Naive thymus-derived CD4-positive, alpha-beta T cell (primary cell): ENCODE measurements at places on chromosomes 4 and X.
A peak's percentile ranks its signal among the peaks of the same experiment; 100 is the strongest.

- no peak overlapping the region for H3K4me3 ChIP-seq
- no peak overlapping the region for H3K27ac ChIP-seq
- no peaks in the 10 kb centered on the region for H3K36me3 ChIP-seq
- H3K4me1 ChIP-seq = peaks cover 52% of the 10 kb centered on the region
These were observed 172.9 kb downstream of the PTTG2 start for GRCh38 chr4:38132843-38133662.

- no peaks in the 10 kb centered on the region for H3K27me3 ChIP-seq
- H3K4me3 ChIP-seq = peak overlapping the region; percentile 20
- no peak overlapping the region for H3K27ac ChIP-seq
- DNase-seq = peak; percentile 62
- H3K4me1 ChIP-seq = no peaks in the 10 kb centered on the region
These were observed 68.3 kb upstream of the DDX3X start for GRCh38 chrX:41265615-41266014.

DNA sequence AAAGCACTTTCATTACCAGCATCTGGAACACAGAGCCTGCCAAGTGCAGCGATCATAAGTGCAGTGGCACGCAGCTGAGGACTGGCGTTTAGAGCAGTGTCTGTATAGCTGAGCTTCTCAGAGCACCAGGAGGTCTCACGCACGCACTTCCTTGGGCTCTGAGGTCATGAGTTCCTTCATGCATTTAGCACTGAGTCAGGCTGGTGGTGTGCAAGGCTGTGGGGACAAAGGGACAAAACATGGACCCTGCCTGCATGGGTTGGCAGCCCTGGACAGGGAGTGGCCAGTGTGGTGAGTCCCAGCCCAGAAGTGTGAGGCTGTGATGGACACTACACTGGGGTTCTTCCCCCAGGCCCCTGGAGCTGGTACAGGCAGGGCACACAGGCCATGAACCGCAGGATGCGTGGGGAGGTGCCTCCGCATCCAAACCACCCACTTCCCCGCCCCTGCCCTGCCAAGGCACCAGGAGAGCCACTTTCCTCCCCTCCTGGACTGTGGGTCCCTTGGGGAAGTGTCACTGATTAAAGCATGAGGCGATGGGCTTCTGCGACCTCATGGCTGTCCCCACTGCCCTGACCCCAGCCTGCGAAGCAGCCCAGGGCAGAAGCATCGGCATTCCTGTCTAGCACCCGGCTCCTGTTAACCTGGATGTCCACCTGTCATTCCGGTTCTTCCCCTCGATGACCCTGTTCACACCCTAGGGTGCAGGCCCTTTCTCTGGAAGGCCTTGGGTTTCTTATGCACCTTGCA is 37.2 kb upstream of the GPR78 start:
- H3K27ac ChIP-seq = no peak overlapping the region
- H3K27me3 ChIP-seq = no peaks in the 10 kb centered on the region
- H3K4me1 ChIP-seq = no peaks in the 10 kb centered on the region
- no peak overlapping the region for H3K4me3 ChIP-seq
- DNase-seq = no peak

DNA sequence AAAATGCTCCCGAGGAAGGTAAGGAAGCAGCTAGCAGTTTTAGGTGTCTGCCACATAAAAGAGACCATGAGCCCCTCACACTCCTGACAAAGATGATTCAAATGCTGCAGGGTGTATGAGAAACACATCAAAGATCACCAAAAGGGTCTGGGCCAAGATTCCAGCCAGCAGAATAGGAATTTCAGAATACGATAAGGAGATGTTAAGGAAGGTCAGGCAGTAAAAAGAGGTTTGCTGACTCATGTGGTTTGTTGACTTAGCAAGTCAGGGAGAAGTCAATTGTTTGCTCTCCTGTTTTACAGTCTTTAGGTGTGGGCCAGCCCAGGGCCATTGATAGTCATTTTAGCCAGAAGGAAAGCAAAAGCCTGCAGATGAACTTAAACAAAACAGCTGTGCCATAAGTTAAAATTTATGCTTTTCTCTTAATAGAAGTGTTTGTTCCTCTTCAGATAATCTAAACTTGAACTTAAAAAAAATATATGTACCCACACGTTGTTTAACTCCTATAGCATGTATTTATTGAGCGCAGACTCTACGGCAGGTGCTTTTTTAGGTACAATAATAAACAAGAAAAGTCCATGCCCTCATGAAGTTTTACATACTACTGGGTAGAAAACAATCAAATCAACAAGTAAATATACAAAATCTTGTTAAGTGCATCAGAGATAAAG is 115.6 kb downstream of the CAMK2D start:
- no peak overlapping the region for H3K27ac ChIP-seq
- no peak overlapping the region for H3K4me3 ChIP-seq
- no peaks in the 10 kb centered on the region for H3K4me1 ChIP-seq
- H3K27me3 ChIP-seq = no peaks in the 10 kb centered on the region
- DNase-seq = no peak

- H3K27me3 ChIP-seq = no peaks in the 10 kb centered on the region
- no peak overlapping the region for H3K27ac ChIP-seq
- no peaks in the 10 kb centered on the region for H3K36me3 ChIP-seq
- no peak for DNase-seq
These were observed 298.8 kb downstream of the GBA3 start for GRCh38 chr4:22991576-22991975.

GRCh38 chr4:102580463-102580842 is 79.3 kb downstream of the NFKB1 start:
- no peaks in the 10 kb centered on the region for H3K27me3 ChIP-seq

- no peaks in the 10 kb centered on the region for H3K36me3 ChIP-seq
- H3K4me3 ChIP-seq = no peak overlapping the region
- H3K27me3 ChIP-seq = no peaks in the 10 kb centered on the region
- H3K4me1 ChIP-seq = no peaks in the 10 kb centered on the region
- no peak overlapping the region for H3K27ac ChIP-seq
These were observed 531.8 kb upstream of the GALNTL6 start for GRCh38 chr4:171281359-171281758.

DNA sequence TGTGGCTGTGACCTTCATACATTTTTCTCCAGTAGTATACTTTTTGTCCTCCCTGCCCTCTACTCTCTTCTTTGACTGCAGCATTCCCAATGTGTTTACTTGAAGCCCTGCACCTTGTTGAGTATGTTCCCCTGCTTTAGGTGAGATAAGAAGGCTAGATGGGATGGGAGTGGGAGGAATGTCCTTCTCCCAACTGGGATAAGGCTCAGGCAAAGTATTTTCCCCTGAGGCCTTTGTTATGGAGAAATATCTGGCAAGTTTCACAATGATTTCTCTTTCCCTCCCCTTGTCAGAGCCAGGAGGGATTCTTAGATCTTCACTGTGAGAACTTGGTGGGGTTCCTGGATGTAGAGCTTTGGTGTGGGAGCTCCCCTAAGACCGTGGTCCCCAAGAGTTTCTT is 131.8 kb downstream of the CLCN5 start:
- no peaks in the 10 kb centered on the region for H3K4me1 ChIP-seq
- no peak overlapping the region for H3K27ac ChIP-seq
- H3K36me3 ChIP-seq = no peaks in the 10 kb centered on the region
- H3K27me3 ChIP-seq = no peaks in the 10 kb centered on the region
- H3K4me3 ChIP-seq = no peak overlapping the region

GRCh38 chr4:148286012-148286411 is 156.2 kb downstream of the NR3C2 start:
- no peak overlapping the region for H3K4me3 ChIP-seq
- no peaks in the 10 kb centered on the region for H3K4me1 ChIP-seq

- no peak for DNase-seq
- no peaks in the 10 kb centered on the region for H3K4me1 ChIP-seq
- no peak overlapping the region for H3K27ac ChIP-seq
- H3K4me3 ChIP-seq = no peak overlapping the region
- no peaks in the 10 kb centered on the region for H3K36me3 ChIP-seq
- no peaks in the 10 kb centered on the region for H3K27me3 ChIP-seq
These were observed 10.0 kb downstream of the TMEM164 start for GRCh38 chrX:110012818-110013485.

GRCh38 chr4:120680647-120681228 is 241.8 kb downstream of the PRDM5 start:
- H3K4me1 ChIP-seq = no peaks in the 10 kb centered on the region
- H3K27me3 ChIP-seq = no peaks in the 10 kb centered on the region
- no peak overlapping the region for H3K4me3 ChIP-seq
- DNase-seq = no peak
- no peak overlapping the region for H3K27ac ChIP-seq

DNA sequence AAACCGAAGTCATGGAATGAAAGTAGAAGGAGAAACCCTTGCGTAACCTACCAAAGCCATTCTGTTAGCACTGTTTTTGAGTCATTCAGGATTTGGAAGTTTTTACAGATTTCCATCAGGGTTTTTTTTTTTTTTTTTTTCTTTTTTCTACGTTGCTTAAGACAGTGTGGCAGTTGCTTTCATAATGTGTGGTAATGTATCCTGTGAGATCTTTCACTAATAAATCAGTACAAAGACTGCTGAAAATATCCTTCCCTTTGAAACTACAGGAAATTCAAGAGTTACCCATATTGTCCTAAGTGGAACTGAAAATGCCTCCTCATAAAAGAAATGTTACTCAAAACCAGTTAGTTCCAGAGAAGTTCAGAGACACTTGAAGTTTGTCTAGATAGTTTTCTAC is 137.8 kb downstream of the RAPGEF2 start:
- no peaks in the 10 kb centered on the region for H3K27me3 ChIP-seq
- no peak for DNase-seq
- no peaks in the 10 kb centered on the region for H3K36me3 ChIP-seq
- H3K4me3 ChIP-seq = no peak overlapping the region
- no peaks in the 10 kb centered on the region for H3K4me1 ChIP-seq

DNA sequence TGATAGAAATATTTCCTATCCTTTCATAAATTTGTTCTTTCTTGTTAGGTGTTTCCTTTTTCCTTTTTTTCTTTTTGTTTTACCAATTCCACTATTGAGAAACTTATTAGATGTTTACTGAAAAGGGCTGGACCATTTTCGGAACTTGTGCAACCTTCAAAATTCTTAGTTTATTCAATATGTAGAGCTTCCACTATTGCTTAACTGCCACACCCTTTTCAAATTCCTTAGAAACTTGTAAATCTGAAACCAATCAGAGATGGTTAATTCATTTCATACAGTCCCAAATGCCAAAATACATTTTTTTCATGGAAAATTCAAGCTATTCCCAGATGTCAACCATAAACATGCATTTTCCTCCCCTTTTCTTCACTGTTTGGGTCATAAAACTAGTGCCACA is 66.1 kb upstream of the SLC39A8 start:
- H3K4me3 ChIP-seq = no peak overlapping the region
- H3K27ac ChIP-seq = no peak overlapping the region
- H3K27me3 ChIP-seq = no peaks in the 10 kb centered on the region
- H3K4me1 ChIP-seq = no peaks in the 10 kb centered on the region
- DNase-seq = no peak

- DNase-seq = no peak
- no peaks in the 10 kb centered on the region for H3K27me3 ChIP-seq
- no peak overlapping the region for H3K27ac ChIP-seq
- H3K4me1 ChIP-seq = no peaks in the 10 kb centered on the region
- no peak overlapping the region for H3K4me3 ChIP-seq
These were observed 311.6 kb downstream of the GALNTL6 start for GRCh38 chr4:172124656-172125308.

DNA sequence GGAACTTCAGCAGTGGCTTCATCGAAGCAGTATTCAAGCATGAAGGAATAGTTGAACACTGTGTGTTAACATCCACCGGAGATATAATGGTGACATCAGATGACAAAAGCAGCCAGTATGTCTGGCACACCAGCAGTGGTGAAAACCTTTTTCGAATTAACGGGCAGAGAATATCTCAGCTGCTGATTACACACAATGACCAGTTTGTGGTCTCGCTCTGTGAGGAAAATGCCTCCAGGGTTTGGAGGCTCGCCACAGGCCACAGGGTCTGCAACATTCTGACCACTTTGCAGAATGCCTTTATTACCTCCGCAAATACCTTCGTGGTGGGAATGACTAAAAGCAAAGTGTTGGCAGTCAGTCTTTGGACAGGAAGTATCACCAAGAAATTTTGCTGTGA is 201.5 kb downstream of the NWD2 start:
- no peak for DNase-seq

DNA sequence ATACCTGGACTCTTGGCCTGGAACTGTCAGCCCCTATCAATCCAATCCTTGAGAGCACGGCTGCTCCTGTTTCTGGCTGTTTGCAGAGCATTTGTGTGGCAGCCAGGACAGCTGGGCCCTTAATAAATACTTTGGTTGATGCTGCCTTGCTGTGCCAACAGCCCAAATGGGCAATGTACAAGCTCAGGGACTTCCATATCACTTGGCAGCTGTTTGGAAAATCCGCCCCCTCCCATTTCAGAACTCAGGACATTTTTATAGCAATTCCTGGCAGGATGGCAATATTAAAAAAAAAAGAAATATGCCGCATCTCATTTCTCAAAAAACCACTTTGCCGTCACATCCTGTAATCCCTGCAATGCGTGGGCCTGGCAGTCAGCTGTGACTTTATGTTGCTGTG is 218.9 kb downstream of the HS3ST1 start:
- H3K4me1 ChIP-seq = no peaks in the 10 kb centered on the region
- DNase-seq = no peak
- no peak overlapping the region for H3K27ac ChIP-seq
- no peak overlapping the region for H3K4me3 ChIP-seq

DNA sequence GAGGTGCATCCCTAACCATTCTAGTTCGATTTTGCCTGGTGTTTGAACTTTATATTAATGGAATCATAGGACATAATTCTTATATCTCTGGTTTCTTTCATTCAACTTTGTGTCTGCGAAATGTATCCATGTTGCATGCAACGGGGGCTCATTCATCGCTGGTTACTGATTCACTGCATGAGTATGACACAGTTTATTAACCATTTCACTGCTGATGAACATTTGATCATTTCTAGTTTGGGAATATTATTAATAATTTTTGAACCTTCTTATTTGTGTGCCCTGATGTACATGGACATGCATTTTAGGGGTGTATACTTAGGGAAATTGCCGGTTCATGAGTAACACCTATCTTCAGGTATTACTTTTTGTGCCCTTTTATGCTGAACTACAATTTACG is 5.1 kb upstream of the TMEM271 start:
- no peak for DNase-seq
- H3K4me1 ChIP-seq = no peaks in the 10 kb centered on the region
- H3K4me3 ChIP-seq = no peak overlapping the region
- H3K27ac ChIP-seq = no peak overlapping the region
- no peaks in the 10 kb centered on the region for H3K36me3 ChIP-seq
- H3K27me3 ChIP-seq = peaks cover 4% of the 10 kb centered on the region
